ENCODE measurements at places on chromosomes 1 and 21. TPM values are rescaled to one million over a fixed set of nuclear protein-coding genes. Genes with fewer than 3 reads are reported as not detected.

The OVAAL gene
- not detected for polyA plus RNA-seq

The PTPN7 gene
- 43.0 TPM for polyA plus RNA-seq

- no peak for DNase-seq
Observed at GRCh38 chr1:220166853-220167252, 72.9 kb downstream of the IARS2 start.

The ENAH gene
- 84.3 TPM for polyA plus RNA-seq

DNA sequence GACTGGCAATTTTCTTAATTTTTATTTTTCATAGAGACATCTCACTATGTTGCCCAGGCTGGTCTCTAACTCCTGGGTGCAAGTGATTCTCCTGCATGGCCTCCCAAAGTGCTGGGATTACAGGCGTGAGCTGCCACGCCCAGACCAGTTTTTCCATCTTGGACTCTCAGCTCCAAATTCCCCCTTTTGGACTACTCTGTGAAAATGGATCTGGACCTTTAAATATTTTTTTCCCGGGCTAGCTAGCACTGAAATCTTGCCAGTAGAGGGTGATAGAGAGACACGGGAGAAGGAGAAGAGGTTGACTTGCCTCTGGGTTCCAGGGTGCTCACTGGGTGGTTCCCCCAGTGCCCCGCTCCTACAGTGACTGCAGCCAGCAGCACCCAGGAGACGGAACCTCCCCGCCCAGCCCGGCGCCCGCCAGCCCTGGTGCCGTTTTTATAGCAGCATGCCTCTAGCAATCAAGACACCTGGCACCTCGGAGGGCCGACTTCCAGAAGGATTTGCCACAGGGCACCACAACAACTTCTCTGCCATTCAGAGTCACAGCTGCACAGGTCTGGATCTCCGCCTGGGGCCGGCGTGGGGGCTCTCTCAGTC is 34.7 kb upstream of the SCCPDH start:
- DNase-seq, result peak; percentile 62

- no peak for DNase-seq
Observed at GRCh38 chr1:57850176-57850940, 426.5 kb upstream of the DAB1 start.

The GPR52 gene
- not detected for polyA plus RNA-seq

GRCh38 chr21:42093991-42094421 is 22.9 kb downstream of the UMODL1 start:
- DNase-seq, result no peak

The C1orf210 gene
- polyA plus RNA-seq, result 0.71 TPM

The ADGRL4 gene
- 17.2 TPM for polyA plus RNA-seq

DNA sequence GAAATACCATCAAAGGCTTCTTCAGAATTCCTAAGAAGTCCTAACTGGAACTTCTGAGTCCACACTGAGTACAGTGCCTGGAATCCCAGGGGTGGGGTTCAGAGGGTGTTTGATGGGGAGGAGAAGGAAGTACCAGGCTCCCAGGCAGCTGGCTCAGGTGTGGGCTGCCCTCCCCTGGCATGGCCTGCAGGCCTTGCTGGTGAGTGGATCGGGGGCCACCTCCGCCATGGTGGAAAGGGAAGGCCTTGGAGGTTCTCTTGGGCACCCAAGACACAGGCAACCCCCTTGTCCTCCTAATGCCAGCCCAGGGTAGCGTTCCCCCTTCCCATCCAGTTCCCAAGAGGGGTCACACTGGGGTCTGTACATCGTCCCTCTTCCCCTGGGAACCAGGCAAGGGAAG is 26.8 kb upstream of the TNFRSF1B start:
- DNase-seq, result no peak

DNA sequence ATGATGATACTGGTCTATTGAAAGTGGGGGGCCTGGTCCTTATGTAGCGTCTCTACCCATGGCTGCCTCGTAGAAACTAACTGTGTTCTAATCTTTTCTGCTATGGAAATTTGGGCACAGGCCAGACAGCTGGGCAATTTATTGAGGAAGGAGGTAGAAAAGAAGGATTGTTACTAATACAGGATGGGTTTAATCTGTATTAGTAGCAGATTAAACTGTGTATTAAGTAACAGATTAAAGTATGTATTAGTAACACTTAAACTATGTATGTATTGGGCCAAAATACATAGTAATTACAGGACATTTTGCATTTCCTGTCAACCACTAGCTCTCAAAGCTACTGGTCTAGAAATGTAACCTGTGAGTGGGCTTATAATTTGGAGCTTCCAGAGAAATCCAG is 142.0 kb downstream of the MAST2 start:
- peak; percentile 56 for DNase-seq

DNA sequence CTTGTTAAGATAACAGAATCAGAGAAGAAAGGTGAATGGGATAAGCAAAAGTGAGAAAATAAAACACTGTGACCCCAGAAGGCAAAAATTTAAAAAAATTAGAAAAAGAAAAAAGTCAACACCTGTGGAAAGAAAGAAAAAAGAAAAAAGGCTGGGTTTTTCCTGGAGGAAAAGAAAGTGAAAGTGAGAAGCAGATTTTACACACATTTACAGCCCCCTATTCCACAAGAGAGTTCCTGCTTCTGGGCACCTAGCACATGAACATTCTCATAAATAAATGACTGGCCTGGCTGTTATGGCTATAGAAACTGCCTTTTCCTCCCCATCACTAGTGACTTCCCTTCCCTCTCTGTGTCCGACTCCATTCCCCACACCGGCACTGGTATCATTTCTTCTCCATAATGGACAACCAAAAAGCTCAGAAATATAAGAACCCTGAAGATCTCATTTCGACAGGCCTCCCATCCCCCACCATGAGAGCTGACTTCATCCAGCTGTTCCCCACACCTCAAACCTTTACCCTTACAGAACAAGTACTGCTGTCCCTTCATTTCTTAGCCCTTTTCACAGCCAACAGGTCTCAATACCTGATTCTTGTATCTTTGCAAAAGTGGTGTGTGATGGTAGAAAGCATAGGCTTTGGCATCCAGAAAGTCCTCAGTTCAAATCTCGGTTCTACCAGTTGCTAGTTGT is 12.6 kb downstream of the MTF1 start:
- DNase-seq, result no peak

- DNase-seq, result no peak
Observed at GRCh38 chr1:190101756-190102155, 375.9 kb downstream of the BRINP3 start.

The HEYL gene
- 44.7 TPM for polyA plus RNA-seq

The TEDDM1 gene
- polyA plus RNA-seq, result not detected

The DIO1 gene
- polyA plus RNA-seq, result 1.7 TPM

All from testis (tissue), 5 donors.